ENCODE measurements at places on chromosomes 6 and 20.
A peak's percentile ranks its signal among the peaks of the same experiment; 100 is the strongest.

DNA sequence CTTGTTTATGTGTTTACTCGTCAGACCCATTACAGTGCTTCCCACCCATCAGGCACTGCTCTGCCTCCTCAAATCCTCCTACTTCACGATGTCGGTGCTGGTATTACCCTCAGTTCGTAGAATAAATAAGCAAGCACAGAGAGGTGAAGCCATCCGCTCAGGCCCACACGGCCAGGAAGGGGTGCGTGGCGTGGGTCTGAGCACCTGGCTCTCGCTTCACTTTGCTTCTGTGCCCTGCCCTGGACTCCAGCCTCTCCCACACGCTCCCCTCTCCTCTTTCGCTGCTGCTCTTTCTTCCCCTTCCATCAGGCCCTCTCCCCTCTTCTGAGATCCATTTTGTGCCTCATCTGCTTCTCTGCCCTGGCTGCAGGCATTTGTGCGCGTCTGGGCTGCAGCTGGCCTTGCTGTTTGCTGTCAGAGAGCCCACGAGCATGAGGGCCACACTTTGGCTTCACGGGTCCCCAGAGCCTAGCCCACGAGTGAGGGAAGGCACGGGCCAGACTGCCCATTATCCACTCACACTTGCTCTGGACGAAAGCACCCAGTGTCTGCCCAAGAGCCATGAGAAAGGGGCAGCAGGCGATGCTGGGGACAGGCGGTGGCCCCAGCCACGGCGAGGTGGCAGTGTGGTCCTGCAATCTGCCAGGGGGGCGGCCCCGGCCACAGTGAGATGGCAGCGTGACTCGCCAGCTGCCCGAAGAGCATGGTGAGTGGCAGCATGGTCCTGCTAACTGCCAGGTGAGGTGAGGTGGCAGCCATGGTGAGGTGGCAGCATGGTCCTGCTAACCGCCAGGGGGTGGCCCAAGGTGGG, 96.2 kb upstream of the MPC1 start:
- no peak for DNase-seq

DNA sequence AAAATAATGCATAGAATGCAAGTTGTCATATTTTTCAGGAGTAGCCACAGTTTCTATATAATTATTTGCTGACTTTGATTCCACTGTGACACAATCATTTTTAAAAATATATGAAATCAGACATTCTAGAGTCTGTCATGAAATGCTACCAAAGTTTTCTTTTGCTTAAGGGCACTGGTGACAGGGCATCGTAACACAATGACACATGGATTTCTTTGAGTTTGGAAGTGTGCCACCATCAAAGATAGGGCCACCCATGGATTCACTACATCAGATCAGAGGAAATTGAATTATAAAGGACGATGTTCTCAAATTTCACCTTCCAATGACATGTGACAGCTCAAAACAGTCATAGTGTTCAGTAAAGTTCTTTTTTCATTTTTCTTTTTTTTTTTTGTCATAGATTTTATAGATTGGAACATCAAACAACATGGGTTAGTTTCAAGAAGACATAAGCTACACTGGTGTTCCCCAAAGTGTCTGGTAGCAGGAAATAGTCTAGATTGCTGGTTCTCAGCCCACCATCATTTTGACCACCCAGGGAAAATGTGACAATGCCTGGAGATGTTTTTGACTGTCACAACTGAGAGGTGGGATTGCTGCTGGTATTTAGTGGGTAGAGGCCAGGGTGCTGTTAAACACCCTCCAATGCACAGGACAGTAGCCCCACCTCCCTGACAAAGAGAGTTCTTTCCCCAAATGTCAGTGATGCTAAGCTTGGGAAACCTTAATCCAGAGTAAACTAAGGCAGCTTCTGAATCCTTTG, 123.8 kb upstream of the DOK5 start:
- DNase-seq: no peak

DNA sequence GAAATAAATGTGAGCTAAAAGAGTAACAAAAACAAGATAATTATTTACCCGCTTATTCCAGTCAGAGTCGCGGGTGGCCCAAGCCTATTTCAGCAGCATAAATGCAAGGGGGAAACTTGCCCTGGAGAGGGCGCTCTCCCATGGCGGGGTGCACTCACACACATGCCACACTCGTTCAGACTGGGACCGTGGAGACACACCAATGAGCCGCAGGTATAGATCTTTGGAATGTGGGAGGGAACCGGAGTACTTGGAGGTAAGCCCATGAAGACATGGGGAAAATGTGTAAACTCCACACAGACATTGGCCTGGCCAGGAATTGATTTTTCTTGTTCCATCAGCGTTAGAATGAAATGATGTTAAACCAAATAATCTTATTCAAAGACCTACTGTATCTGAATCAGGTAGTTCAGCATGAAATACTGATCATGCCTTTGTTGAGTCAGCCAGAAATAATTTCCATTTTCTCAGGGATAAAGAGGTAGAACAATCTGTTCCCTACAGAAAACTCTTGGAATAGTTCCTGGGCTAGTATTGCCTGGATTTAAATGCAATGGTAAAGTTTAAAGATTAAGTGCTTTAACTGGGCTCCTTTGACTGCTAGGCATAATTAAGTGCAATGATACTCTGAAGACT, 191.5 kb downstream of the MCHR2 start:
- no peak for DNase-seq

DNA sequence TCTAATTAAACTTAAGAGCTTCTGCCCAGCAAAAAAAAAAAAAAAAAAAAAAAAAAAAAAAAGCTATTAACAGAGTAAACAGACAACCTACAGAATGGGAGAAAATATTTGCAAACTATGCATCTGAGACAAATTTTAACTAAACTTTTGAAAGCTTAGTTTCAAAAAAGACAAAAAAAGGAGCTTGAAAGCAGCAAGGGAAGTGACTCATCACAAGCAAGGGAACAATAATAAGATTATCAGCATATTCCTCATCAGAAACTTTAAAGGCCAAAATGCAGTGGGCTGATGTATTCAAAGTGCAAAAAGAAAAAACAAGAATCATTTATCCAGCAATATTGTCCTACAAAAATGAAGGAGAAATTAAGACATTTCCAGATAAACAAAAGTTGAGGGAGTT, 158.6 kb downstream of the RNF144B start:
- DNase-seq: no peak

DNA sequence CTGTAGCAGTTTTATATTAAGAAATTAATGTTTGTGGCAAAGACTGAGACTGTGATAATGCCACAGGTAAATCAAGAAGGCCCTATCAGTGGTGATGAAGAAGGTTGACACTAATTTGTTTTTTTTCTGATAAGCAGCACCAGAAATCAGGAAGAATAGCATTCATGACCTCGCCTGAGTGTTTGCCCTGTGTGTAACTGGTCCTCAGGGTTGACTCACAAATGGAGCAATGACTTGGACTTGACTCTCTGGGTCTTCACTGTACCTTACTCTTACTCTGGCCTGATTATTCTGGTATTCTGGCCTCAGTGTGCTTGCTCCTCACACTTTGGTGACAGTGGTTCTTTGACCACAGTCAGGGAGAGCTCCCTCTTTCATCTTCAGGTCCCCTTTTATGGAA, 243.9 kb downstream of the HAO1 start:
- no peak for DNase-seq

- DNase-seq: peak; percentile 47
Observed at GRCh38 chr20:19588732-19589131, 169.3 kb upstream of the RIN2 start.
